K562 (cell line): ENCODE measurements at places on chromosomes 13 and 19. TPM values are rescaled to one million over a fixed set of nuclear protein-coding genes. Genes with fewer than 3 reads are reported as not detected.

- DNase-seq: no peak
Observed at GRCh38 chr13:50760751-50761150, 82.7 kb downstream of the DLEU7 start.

GRCh38 chr19:2150794-2151338 is 500 bp downstream of the AP3D1 start:
- peak; percentile 58 for DNase-seq

GRCh38 chr13:109436055-109436622 is 350.2 kb downstream of the IRS2 start:
- DNase-seq: no peak

DNA sequence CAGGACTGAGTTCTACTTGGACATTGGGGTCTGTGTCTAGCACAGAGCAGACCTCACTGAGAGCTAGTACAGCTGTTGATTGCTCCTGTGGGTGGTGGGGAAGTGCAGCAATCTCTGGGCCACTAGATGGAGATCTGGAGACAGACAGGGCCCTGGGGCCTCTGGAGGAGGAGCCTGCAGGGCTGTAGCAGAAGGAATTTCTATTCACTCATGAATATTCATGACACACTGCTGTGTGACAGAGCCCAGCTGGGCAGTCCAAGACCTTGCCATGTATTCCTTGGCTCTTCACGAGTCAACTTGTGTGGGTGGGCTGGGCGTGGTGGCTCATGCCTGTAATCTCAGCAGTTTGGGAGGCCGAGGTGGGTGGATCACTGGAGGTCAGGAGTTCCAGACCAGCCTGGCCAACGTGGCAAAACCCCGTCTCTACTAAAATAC is 37.5 kb downstream of the SUGP2 start:
- DNase-seq: peak; percentile 55

GRCh38 chr19:4051175-4052101 is 15.3 kb downstream of the ZBTB7A start:
- DNase-seq: no peak

- DNase-seq: no peak
Observed at GRCh38 chr19:42281827-42282762, 13.0 kb downstream of the CIC start.

DNA sequence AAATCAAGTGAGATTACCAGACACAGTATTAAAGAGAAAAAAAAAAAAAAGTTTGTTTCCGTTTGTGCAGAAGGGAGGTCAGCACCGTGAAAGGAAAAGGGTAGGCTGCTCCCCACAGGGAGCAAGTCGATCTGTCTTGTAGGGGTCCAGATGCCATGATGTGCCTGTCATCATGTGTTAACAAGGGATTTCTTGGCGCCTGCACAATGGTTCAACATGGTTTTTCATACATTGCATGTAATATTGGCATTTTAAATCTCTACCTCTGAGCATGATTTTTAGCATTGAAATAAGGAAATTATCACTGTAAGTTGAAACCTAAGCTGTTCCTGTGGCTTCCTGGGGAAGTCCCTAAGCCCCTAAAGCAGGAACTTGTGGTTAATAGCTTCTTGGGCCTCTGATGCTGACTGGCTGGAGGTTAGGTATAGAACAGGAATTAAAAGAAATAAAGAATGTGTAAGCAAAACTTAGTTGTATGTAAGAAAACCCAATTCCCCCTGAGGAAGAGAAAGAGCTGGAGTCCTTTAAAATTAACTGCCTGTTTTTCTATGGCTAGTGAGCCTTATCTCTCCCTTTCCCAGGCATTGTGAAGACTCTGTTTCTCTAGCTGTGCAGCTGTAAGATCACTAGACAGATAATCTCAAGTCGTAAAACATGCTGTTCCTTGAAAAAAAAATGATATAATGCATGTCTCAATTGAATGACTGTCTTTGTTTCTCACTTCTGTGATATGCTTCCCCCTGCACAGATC is 7.4 kb upstream of the FCGBP start:
- DNase-seq: no peak

- peak; percentile 95 for DNase-seq
Observed at GRCh38 chr19:9936326-9937000, at the start of gene OLFM2. Gene OLFM2 (minus strand): TSS chr19:9936515. CDS start chr19:9936366, 149 bp downstream.

- DNase-seq: no peak
Observed at GRCh38 chr13:65343898-65344663, 1886.1 kb downstream of the PCDH9 start.

DNA sequence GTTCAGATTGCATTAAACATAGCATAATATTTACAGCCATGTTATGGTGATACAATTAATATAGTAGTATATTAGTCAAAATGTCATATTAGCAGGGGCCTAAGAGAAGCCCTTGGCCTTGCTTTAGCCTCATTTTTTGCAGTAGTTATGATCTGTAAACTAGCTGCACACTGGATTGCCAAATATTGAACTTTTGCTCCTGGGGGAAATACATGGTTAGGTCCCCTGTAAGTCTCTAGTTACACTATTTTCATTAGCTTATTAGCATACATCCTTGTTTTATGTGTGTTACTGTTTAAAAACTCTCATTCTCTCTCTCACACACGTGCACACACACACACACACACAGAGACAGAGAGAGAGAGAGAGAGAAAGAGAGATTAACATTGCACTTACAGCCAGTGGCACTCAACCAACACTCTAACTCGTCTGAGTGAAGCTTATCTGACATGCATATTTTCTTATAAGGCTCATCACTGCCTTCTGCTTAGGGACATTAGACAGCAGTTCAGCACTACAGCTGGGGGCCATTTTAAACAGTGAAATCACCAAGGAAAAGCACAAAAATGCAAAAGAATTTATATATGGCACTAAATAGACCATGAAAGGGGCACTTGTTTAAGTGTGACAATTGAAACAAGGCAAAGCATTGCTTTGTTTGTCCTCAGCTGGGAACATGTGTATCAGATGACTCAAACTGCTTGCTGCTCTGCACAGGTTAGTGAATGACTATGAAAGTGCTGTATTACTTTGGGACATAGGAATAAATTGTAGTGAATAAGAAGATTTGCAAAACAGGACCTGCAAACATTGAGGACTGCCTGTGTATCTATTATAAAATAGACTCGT is 278.7 kb downstream of the GPC6 start:
- DNase-seq: no peak

- DNase-seq: no peak
Observed at GRCh38 chr19:661427-662196, 1.4 kb downstream of the RNF126 start.

- DNase-seq: no peak
Observed at GRCh38 chr13:109418111-109418510, 368.3 kb downstream of the IRS2 start.

- no peak for DNase-seq
Observed at GRCh38 chr19:2822846-2823245, 3.2 kb downstream of the ZNF554 start.

DNA sequence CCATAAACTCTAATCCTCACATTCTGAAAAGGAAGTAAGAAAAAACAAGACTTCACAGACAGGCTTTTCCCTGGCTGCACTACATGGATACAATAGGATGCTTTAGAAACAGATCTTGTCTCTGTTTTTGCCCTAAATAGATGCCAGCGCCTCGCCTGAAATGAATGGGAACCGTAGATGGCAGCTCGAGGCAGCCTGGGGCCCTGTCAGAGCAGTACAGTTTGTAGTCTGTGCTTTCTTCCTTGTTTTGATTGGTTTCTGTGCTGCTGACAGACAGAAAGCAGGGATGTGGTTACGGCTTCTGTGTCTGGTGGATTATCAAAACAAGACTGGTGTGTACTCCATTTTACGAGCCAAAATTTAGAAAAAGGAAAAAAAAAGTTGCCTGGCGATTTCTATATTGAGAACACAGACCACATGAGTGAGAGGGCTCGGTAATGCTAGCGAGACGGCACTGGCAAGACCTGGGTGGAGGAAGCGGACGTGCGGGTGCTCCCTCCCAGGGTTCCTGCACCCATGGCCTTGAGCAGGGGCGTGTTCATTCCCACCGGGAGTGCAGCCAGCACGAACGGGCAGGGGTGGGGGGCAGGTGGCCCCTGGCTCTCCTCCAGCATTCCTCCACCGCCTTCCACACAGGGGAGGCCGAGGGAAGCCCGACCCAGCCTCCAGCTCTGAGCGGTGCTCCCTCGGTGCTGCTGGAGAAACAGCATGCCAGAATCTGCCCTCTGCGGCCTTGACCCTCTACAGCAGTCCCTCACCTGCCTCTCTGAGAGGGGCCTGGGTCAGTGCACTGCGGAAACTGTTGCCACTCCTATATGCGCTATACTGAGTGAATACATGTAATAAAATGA is 37.6 kb upstream of the C1QTNF9 start:
- DNase-seq: no peak

The ZNF784 gene
- total RNA-seq: 4.6 and 6.1 TPM in 2 replicates

The ZNF709 gene
- total RNA-seq: 0.27 and 0.63 TPM in 2 replicates

The PVR gene
- 13.3 and 14.5 TPM in 2 replicates for total RNA-seq

The C19orf33 gene
- not detected in 2 replicates for total RNA-seq

The KLK2 gene
- 0.24 and 0.74 TPM in 2 replicates for total RNA-seq

The KIR2DL1 gene
- not detected in 2 replicates for total RNA-seq

The CCDC70 gene
- not detected in 2 replicates for total RNA-seq
